ENCODE measurements at places on chromosomes 1 and 21.
A peak's percentile ranks its signal among the peaks of the same experiment; 100 is the strongest.

GRCh38 chr1:43265431-43265830, 4.4 kb upstream of the TMEM125 start:
- DNase-seq = no peak

DNA sequence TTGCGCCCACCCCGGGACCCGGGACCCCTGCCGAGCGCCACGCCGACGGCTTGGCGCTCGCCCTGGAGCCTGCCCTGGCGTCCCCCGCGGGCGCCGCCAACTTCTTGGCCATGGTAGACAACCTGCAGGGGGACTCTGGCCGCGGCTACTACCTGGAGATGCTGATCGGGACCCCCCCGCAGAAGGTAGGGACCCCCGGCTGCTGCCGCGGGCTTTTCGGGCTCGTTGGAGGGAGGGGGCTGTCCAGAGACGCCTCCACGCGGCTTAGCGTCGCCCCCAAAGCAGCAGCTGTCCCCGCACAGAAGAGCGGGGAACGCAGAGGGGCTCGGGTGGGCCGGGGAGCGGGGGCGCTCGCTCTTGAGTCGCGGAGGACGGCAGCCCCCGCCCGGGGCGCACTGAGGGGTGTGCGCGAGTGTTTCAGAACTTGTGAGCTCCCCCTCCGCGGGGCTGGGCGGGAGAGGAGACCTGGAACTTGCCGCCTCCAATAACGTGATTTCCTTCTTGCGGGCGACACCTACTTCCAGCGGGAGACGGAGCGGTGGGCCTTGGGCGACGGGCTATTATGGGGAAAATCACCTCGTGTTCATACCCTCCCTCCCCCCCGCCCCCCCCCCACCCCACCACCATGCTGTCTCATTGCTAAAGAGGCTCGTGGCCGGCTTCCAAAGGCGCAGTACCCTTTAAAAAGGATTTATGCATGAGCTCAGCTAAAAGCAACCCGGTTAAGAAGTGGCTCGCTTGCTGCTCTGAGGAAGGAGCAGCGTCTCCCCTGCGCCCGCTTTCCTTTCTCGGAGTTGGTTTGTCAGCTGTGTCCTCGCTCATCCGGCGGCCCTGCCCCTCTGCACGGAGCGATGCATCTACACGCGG, 664 bp downstream of the BACE2 start:
- DNase-seq = peak; percentile 54

DNA sequence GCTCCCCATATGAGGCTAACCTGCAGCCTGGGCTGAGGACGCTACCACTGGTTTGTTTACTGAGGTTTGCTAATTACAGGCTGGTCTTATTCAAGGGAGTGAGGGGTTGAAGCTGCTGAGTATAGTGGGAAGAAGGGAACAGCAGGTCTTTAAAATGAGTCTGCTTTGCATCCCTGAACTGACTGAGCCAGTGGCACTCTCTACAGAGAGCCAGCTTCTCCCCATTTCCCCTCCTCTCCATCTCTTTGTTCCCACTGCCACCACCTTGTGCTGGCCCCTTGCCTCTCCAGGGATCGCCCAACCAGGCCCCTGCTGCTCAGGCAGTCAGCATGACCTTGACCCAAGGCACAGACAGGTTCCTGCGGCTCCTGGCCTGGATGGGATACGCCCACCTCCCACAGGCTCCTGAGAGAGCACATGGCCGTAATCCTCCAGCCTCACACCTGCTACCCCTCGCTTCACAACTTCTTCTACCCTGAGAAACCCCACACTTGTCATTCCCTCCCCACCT, 45.0 kb downstream of the IER5 start:
- no peak for DNase-seq

GRCh38 chr1:168333562-168334276, 53.0 kb downstream of the TBX19 start:
- no peak for DNase-seq

- DNase-seq = no peak
Observed at GRCh38 chr1:94316183-94316582, 78.8 kb upstream of the ARHGAP29 start.

DNA sequence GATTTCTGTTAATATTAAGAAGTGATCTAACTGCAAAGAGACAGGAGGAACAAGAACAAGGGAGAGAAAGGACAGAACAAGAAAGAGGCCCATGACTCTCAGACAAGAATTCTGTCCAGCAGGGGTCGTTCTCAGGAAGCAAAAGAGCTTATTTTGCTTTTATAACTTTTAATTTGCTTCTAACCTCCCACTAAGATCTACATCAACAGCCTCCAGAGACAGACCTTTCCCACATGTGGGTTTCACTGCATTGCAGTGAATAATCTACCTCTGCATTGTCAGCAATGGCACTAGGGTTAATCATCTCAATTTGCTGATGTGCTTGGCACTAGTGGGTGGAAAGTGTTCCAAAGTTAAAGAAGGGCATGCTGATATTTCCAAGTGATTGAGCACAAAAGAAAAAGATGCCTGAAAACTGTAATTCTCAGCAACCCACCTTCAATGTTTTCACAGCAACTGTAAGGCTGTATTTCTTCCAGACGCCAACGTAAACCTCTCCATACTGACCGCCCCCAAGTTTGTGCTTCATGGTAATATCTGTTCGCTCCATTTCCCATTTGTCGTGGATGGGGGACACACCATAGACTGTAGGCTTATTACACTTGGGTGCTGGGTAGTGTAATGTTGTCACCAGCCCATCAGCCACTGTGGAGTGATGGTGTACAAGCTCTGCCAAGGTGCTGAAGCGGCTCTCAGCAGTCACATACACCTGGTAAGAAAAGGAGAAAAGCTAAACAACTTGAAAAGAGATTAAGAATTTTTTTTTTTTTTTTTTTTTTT, 39.5 kb downstream of the TOR3A start:
- peak; percentile 27 for DNase-seq

DNA sequence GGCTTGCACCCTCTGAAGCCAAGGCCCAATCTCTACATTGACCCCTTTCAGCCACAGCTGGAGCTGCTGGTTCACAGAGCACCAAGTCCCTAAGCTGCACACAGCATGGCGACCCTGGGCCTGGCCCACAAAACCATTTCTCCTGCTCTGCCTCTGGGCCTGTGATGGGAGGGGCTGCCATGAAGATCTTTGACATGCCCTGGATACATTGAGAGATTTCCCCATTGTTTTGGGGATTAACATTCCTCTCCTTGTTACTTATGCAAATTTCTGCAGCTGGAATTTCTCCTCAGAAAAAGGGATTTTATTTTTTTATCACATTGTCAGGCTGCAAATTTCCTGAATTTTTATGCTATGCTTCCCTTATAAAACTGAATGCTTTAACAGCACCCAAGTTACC, 235.8 kb downstream of the COL11A1 start:
- DNase-seq = no peak

GRCh38 chr1:7613851-7614205, 157.3 kb upstream of the VAMP3 start:
- no peak for DNase-seq

GRCh38 chr1:11358984-11359383, 86.0 kb downstream of the UBIAD1 start:
- DNase-seq = no peak

GRCh38 chr1:89657886-89658285, 25.0 kb downstream of the LRRC8C start:
- DNase-seq = no peak

DNA sequence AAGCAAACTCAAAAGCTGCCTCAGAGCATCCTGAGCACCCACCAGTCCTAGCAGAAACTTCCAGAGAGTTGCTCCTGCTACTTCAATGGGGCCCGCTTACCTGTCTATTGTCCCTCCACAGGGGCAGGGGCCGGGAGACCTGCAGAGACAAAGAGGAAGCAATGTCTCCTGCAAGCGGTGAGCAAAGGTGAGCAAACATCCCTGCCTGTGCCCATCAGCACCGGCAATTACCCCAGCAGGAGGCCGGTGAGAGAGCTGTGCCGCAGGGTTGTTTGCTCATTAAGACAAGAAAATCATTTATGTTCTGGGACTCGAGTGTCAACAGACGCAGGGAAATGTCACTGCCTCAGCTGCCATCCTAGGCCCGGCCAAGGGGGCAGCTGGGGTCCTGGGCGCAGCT, 53.8 kb upstream of the TARDBP start:
- no peak for DNase-seq

DNA sequence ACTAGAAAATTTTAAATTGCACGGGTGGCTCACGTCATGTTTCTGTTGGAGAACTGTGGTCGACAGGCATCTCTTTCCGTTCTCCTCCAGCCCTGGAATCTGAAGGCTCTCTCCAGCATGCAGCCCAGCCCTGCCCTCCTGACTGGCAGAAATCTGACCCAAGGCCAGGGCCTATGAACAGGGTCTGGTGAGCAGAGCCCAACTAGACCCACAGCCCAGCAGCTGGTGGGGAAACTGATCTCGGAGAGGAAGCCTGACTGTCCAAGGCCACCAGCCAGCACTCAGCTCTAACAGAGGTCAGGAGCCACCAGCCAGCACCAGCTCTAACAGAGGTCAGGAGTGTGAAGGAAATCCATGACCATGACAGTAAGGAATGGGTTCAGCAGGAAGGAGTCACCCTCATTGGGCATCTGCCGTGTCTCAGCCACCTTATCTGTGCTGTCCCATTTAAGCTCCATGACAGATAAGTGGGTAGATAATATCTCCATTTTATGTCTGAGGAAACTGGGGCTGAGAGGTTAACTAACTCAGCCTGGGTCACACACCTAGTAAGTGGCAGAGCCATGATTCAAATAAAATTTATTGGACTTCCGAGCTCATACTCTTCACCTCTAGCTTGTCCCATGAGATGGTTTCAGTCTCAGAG, 20.2 kb upstream of the PKP1 start:
- DNase-seq = peak; percentile 86

DNA sequence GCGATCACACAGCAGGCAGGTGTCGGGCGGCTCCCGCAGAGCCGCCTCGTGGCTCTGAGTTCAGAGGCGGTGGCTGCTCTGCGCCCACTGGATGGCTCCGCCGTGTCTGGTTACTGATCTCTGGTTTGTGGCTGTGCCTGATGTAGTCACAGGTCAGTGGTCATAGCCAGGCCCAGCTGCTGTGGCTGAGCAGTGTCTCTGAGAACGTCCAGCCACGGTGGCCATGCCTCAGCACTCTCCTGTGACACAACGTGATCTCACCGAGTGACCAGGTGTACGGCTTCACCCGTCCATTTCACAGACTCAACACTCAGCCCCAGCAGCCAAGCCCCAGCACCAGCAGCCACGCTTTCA, 61.2 kb downstream of the KCNN3 start:
- DNase-seq = peak; percentile 79

- DNase-seq = no peak
Observed at GRCh38 chr21:40765811-40766210, 81.1 kb downstream of the DSCAM start.

DNA sequence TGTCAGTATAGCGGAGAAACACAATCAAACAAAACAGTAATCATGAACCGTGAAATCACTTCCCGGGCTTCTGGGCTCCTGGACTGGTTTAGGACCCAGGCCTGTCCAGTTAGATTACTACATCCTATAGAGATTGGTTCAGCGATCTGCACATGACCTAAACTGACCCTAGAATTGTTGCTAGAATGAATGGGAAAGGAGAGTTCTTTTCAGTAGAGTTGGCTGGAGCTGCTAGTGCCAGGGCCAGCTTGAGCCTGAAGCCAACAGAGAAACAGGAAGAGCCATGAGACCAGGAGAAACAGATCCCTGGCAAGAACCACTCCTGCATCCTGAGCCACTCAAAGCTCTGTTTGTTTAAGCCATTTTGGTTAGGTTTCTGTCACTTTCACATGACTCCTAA, 474.3 kb upstream of the C1orf87 start:
- DNase-seq = no peak

- DNase-seq = no peak
Observed at GRCh38 chr1:167428395-167428794, 89.9 kb downstream of the CD247 start.

DNA sequence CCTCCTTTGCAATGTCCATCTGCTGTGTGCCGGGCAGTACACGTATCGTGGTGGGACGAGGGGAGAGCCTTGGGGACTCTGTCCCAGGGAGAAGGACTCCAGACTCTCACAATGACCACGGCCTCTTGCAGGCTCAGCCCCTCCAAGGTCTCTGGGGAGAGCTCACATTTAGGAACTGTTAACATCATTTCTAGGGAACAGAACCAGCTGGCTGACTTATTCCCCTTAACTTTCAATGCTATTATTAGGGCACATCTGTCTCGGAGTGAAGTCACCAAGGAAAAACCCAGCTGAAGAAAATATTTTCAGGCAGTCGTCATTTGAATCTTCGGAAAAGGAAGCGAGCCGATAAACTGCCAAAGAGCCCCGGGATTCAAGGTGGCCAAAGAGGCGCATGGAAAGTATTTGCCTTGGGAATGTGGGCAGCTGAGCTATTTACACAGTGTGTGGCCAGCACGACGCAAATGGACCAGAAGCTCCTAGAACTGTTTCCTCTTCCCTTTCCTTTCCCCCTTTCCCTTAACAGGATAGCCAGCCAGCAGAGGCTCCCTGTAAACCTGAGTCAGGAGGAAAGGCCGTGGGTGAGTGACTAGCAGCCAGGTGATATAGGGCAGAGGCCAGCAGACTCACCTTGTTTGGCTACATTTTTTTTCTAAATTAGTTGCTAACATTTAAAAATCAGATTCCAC, 74.5 kb downstream of the ITPKB start:
- DNase-seq = peak; percentile 94

DNA sequence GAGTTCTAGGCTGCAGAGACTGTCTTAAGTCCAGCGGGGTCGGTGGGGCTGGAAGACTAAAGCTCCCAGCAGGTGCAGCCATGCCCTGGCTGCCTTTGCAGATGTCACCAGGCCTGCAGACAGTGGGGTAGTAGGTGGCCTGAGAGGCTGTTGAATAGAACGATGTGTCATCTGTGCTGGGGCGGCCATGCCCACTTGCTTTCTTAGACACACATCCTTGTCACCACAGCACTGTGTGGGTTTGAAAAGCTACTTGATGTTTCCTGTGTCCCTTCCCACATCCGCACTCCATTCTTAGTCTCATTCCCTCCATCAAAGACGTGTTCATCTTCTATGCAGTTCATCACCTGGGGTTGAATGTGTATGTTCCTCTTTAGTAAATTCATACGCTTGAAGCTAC, 184.5 kb upstream of the TMEM51 start:
- DNase-seq = no peak

DNA sequence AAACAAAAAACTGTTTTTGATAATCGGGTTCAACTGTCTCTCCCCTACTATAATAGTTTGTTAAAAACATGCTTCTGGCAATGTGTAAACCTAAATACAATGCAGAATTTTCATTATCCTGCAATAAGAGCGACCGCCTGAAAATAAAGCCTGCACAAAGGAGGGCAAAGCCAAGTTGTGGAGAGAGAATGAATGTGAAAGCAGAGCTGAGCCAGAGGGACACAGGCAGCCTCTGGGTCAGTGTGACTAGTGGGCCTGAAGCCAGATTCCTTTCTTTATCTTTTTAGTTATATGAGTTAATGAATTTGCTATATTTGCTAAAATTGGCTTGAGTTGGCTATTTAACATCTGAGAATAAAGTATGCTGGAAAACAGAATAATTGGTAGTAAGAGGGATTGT, 615.2 kb downstream of the PLA2G4A start:
- no peak for DNase-seq

- DNase-seq = peak; percentile 60
Observed at GRCh38 chr21:46066591-46067331, 31.2 kb upstream of the COL6A2 start.

- DNase-seq = no peak
Observed at GRCh38 chr1:40389871-40390560, 16.5 kb downstream of the SMAP2 start.
